ENCODE measurements at places on chromosomes 12 and 14. TPM values are rescaled to one million over a fixed set of nuclear protein-coding genes. Genes with fewer than 3 reads are reported as not detected.

Gene CRIP1
- total RNA-seq = 8.3 TPM

Gene PLEKHG7
- not detected for total RNA-seq

- no peak for DNase-seq
Measured at GRCh38 chr12:45363903-45364302, 148.0 kb downstream of the ANO6 start.

Gene BICDL1
- total RNA-seq = 7.0 TPM

DNA sequence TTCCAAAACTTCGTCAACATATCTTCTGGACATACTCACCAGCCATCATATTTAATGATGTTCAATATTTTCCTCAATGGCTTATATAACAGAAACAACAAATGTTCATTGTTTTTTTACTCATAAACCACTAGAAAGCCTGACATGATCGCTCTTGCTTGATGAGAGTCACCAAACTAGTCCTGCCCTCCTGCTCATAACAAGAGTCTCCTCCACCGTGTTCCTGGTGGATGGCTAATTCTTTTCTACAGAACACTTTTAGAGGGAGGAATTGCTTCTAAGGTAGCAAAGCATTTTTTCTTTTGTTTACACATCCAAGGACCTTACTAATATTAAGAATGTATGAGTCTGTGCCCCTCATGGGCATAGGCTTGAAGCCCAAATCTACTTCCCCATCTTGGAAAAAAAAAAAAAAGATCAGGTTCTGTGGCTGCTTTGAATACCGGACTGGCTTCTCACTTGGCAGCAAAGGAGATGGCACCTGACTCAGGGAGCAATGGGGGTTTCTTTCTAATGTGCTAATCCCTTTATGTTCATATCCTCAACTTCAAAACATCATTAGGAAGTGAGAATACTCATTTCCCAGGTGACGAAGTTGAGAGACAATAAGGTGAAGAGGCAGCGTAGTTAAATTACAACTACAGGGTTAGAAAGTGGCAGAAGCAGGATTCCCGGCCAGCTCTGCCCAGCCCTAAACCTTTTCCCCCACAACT is 188.8 kb downstream of the EPS8 start:
- peak; percentile 83 for DNase-seq

DNA sequence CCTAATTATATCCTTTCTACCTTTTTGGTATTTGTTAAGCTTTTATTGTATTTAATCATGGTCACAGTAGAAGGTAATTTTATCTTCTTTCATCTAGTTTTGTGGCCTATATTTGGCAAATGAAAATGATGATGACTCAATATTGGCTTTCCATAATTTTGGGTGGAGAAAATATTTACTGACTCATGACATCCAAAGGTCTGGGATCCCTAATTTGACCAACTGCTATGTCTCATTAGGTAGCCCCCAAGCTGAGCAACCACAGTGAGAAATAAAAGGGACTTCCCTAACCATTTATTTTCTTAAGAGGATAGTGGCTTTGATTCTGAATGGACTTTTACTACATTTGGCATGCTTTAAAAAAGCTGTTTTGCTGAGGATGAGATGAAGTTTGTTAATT is 289.5 kb downstream of the RMST start:
- no peak for DNase-seq

Data from epithelial cell of proximal tubule (primary cell).